ENCODE measurements at places on chromosomes 6 and 20.
A peak's percentile ranks its signal among the peaks of the same experiment; 100 is the strongest.

- DNase-seq: no peak
Measured at GRCh38 chr6:96923400-96923799, 1.1 kb upstream of the KLHL32 start.

GRCh38 chr6:44712353-44713111 is 325.0 kb downstream of the CDC5L start:
- DNase-seq: no peak

- no peak for DNase-seq
Measured at GRCh38 chr6:168625602-168626001, 184.6 kb downstream of the SMOC2 start.

GRCh38 chr6:36978421-36979346 is 7.3 kb downstream of the MTCH1 start:
- DNase-seq: peak; percentile 43

- no peak for DNase-seq
Measured at GRCh38 chr6:169568314-169569087, 133.3 kb downstream of the WDR27 start.

GRCh38 chr6:144033816-144034735 is 26.0 kb upstream of the PLAGL1 start:
- DNase-seq: no peak

DNA sequence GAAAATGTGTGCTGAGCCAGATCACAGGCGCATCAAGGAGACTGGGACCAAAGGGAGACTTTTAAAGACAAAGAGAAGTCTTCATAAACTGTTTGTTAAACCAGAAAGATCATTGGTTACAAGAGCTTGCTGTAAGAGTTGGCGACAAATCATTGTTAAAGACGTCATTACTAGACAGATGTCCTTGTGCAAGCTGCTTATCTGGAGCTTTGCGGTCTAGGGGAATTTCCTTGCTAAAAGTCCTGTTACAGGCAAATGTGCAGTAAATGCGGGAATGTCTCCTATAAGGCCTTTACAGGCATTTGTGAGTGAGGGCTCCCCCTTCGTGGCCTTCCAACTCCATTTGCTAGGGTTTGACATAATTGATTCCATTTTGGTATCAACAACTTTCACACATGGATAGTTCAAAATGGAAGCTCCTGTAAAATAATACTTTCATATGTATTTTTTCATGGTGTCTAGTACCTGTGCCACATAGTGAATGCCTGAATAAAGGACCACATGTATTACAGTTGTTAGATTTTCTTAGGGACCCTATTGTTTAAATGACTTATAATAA is 362.4 kb downstream of the UTRN start:
- no peak for DNase-seq

DNA sequence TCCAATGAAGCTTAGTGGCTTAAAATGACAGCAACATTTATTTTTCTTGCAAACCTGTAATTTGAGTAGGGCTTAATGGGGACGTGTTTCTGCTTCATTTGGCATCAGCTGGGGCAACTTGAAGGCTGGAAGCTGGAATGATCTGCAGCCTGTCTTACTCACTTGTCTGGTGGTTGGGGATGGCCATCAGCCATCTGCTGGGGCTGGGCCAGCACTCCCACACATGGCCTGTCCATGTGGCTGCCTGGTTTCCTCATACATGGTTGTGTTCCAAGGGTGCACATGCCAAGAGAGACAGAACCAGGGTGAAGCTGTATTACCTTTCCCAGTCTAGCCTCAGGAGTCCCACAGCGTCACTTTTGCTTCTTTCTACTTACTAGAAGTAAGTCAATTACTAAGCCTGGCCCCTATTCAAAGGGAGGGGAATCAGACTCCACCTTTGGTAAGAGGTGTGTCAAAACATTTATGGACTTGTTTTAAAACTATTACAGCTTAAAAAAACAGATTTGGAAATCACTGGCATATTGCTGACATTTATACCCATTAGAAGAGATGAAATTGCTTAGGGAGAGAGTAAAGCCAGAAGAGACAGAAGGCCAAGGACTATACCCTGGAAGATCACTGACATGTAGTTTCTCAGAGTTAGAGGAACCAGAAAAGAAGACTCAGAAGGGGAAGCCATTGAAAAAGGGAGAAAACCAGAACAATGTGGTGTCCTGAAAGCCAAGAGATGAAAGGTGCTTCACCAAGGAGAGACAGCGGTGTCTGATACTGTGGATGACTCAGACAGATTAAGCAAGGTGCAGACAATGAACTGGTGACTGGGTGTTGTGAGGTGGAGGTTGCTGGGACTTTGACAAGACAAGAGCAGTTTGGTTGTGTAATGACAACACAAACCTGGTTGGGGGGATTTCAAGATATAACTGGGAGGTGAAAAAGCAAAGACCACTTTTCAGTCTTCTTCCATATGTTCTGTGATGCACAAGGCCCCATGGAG is 345.2 kb downstream of the GJA1 start:
- peak; percentile 55 for DNase-seq

DNA sequence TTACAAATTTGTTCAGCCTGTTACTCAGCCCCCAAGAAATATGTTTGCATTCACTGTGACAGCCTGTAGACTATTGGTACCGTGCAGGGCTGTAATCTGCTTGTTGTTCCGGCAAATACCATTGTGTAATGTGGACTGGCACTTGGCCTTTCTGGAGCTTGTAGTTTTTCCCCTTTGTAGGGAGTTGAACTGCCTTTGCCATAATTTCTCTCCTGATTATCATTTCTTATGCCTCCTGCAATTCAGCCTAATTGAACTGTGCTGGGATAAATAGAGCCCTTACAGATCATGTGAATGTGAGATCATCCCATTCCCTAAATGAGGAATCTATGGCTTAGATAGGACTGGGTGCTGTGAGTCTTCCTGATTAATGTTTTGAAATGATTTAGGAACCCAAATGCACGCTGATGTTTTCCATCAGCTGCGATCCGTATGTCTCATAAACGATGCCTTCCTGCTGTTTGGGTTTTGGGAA is 185.1 kb downstream of the JARID2 start:
- no peak for DNase-seq

DNA sequence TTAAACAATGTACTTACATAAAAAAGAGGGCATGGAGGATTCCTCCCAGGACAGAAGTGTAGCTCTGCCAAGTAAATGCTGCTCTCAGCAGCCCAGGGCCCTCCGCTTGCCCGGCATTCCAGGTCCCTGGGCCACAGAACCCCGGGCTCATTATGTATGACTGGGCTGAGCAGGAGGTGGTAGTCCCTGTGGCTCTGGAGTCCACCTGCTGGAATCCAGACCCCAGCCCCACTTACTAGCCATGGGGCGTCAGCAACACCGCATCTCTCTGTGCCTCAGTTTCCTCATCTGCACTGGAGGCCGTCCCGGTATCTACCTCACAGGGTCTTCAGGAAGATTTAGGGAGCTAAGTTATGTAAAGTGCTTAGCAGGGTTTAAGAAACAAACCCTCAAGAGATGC is 55.4 kb downstream of the PSMG4 start:
- no peak for DNase-seq

- DNase-seq: no peak
Measured at GRCh38 chr6:52611833-52612232, 35.0 kb upstream of the TRAM2 start.

DNA sequence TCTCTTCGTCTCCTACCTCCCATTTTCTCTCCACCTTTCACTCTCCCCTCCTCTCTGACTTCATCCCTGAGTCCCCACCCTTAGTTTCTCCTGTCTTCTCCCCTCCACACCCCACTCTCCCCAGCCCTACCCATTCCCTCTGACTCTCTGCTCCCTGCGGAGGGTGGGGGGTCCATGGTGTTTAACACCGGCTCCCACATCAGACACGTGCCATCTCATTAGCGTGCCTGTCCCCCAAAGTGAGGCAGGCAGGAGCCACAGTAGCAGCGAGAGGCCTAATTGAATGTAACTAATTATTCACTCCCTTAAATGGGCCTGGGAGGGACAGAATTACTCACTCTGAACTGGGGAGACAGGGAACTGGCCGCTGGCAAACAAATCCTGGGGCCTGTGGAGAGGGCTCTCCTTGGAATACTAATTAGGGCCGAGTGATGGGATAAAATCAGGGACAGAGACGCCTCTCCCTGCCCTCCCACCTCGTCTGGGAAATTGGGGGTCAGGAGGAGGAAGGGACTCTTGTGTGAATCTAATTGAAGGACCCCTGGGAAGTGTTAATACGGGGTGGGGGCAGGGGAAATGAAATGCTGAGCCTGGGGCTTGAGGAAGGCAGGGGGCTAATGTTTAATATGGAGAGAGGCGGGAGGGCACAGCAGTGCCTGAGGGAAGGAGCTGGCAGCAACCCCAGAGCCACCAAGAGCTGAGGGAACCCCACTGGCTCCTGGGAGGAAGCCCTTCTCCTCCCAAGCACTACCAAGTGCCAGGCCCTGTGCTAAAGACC is 17.9 kb downstream of the CD40 start:
- no peak for DNase-seq

- no peak for DNase-seq
Measured at GRCh38 chr6:23213651-23214050, 644.3 kb downstream of the HDGFL1 start.

DNA sequence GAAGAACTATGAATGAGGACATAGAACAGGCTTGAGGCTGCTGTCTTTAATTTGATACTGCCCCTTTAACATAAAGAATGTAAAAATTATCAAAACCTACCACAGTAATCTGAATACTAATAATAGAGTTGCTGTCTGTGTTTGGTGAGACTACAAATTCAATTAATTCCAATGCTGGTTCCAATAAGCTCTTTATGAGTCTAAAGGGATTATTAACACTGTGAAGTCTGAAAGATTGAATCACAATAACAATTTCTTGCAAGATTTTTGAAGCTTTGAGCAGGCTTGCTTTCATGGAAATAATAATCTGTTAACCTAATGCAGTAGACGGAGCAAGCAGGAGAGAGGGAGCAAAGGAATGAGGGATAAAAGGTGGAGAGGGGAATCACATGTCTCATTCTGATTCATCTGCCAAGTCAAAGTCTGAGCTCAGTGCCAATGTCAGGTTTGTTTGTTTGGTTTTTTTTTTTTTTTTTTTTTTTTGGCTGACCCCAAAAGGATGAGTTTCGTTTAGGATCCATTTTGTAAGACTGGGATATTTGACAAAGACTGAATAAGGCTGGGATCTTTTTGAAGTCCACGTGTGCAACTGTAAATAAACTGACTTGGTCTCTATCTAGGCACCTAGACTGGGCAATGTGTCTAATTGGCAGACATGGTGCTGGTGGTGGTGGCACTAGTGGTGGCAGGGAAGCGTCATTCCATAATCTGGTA is 211.6 kb downstream of the RNF144B start:
- DNase-seq: no peak

DNA sequence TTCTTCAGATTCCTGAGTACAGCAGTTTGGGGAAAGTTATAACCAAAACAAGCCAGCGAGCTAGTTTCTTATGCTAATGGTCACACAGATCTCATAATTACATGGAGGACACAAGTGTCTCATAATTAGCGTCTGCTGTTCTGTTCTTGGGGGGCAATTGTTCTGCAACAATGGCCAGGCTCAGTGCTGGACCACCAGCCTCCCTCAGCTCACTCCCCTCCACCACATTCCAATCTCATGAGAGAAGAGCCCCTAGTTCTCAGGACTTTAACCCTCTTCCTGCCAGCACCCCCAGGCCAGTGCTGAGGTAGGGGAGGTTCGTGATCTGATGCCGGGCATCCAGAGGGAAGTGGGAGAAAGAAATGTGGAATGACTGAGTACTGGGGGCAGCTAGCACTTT is 20.2 kb upstream of the TOX2 start:
- DNase-seq: no peak

GRCh38 chr6:148382861-148383260 is 40.2 kb downstream of the SASH1 start:
- DNase-seq: no peak

DNA sequence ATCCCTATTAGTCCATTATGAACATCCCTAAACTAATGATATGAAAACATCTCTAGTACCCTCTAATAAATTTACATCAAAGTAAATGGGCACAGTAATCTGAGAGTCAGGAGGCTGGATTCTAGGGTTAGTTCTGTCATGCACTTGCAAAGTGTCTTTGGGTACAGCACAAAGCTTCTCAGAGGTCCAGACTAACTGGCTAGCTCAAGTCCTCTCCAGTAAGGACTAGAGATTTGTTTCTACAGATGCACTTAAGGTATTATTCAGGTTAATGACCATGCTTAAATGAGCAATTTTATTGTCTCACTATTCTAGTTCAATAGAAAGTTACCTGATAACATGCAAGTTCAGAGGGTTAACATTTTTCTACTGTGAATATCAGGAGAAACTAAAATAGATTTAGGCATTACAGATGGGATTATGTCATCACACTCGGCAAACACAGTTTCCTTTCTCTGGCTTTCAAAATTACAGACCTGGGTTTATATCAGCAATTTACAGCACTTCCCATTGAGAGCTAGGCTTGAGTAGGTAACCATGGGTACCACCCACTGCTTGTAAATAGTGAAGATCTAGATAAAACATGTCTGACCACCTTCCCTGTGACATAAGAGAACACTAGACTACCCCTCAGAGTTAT is 402.9 kb upstream of the RUNX2 start:
- no peak for DNase-seq

DNA sequence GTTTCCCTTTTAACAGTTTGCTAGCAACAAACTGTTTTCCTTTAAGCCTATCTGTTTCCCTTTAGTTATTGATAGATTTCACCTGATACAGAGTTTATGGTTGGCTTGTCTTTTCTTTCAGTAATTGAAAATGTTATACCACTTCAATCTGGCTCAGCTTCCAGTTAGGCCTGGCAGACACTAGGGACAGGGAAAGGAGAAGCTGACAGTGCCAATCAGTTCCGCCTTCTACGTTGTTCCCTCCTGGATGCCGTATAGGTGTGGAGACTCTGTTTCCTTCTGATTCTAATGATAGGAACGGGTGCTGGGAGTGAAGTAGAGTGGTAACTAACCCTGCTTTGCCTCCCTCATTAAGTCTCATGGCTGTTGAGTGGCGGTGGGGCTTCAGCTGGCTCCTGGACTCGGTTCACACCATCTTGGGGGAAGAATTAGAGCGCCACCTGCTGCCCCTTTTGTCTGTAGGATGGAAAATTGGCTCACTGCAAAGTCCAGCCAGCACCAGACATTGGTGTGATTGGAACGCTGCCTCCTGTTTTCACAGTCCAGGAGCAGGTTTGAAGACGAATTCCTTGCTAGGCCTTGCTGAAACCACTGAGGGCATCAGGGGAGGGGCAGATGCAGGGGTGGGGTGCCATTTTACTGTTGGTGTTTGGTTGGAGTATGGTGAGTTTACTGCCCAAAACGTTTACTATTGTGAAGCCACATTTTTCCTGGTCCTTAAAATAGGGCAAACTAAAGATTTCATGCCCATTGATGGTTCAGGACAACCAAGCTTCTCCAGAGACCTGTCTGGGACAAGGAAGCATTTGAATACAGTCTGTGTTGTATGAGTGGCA is 1729.5 kb downstream of the GRIK2 start:
- DNase-seq: peak; percentile 83

- no peak for DNase-seq
Measured at GRCh38 chr20:16752082-16752481, 3.9 kb downstream of the OTOR start.

- DNase-seq: no peak
Measured at GRCh38 chr20:4045082-4045481, 29.7 kb upstream of the RNF24 start.
